Stimulated activated CD4-positive, alpha-beta T cell treated with anti-CD3 and anti-CD28 coated beads, TNF-alpha, amount 100 ng/mL, for 48 hours (primary cell): ENCODE measurements at places on chromosomes 16 and 17.
A peak's percentile ranks its signal among the peaks of the same experiment; 100 is the strongest.

DNA sequence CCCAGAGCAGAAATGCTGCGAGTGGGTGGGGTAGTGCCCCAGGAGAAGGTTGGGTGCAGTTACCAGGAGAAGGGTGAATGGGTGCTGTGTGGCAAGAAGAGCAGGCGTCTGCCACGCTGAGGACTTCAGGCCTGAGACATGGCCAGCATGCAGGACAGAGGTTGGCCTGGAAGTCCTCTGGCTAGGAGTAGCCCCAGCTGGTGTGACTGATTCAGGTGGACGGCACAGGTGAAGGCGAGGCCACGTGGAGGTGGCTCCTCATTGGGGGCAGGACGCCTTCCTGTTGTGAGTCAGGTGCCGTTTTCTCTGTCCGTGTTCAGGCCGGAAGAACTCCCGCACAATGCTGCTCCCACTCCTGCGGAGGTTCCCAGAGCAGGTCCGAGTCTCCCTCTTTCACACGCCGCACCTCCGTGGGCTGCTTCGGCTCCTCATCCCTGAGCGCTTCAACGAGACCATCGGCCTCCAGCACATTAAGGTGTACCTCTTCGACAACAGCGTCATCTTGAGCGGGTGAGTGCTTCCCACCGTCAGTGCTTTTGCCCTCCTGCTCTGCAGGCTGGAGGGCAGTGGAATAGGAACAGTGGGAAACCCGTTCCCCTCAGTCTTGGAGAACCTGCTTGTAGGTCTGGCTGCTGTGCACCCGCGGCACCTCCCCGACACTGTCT lies 20.7 kb downstream of the PGS1 start:
- no peak for DNase-seq

- no peak for DNase-seq
Measured at GRCh38 chr16:17887963-17888362, 417.2 kb upstream of the XYLT1 start.

- DNase-seq, result no peak
Measured at GRCh38 chr17:279331-279730, 73.3 kb downstream of the RPH3AL start.

DNA sequence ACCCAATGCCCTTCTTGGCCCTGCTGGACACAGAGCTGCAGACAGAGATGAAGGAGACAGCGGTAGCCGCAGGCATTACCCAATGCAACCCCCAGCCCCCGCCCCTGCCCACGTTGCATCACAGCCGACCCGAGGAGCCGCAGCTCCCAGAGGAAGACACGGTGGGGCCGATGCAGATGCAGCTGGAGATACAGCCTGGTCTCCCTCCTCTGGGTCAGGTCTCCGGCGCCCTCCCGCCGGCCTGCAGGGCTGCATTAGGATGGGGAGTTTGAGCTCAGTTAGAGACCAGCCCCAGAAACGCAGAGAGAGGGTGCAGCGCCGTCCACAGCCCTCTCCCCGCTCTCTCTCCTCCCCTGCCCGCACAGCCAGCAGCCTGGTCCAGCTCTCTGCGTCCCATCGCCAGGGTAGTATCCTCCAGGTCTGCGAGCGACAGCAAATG lies 19.4 kb upstream of the UBE2I start:
- no peak for DNase-seq

DNA sequence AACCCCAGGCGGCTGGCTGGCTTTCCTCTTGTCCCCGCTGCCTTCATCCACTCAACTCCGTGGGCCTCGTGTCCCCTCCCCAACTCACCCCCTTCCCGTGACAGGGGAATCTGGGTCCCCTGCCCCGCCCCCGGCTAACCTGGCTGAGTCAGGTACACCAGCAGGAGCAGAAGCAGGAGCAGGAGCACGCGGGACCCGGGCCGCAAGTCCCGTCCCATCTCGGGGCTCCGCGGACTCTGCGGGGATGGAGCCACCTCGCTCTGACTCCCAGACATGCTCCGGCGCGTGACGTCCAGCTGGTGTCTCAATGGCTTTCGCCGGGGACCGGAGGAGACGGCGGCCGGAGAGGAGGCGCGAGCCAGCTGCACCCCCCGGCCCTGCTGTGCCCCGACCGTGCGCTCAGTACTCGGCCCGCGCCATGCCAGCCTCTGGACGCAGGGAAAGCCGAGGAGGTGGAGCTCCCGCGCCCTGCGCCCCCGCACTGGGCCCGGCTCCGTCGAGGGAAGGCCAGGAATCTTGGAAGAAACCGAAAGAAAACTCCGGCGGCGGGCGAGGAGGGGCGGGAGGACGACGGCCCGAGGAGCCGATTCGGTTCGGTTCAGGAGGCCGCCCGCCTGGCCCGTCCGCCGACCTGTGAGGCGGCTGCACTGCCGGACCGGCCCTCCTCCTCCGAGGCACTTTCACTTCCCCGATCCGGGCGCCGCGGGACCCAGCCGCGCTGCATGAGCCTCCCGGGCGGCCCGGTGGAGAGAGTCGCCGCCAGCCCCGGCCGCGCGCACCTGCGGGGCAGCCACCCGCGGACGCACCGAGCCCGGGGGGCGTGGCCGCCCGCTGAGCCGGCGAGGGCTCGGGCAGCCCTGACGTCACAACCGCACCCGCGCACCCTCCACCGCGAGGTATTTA lies at the start of the genes CXCL16 and ZMYND15:
Gene CXCL16, minus strand, starts transcription at position 807 of the 903 bp plus-strand sequence. Its CDS starts 589 bp downstream, at position 218.
Gene ZMYND15, plus strand, starts transcription at position 712 of the 903 bp plus-strand sequence. CDS start 716 bp downstream, outside the sequence.
- DNase-seq, result no peak

DNA sequence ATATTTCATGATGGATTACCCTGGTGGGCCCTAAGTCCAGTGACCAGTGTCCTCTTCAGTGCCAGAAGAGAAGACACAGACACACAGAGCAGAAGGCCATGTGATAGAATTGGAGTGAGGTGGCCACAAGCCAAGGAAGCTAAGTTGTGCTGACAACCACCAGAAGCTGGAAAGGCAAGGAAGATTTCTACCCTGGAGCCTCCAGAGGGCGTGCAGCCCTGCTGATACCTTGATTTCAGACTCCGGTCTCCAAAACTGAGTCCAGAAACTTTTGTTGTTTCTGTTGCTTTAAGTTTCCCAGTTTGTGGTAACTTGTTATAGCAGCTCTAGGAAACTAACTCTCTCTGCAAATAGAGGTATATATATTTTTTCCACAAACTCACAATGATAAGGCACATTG lies 396.6 kb upstream of the ASIC2 start:
- DNase-seq, result no peak

DNA sequence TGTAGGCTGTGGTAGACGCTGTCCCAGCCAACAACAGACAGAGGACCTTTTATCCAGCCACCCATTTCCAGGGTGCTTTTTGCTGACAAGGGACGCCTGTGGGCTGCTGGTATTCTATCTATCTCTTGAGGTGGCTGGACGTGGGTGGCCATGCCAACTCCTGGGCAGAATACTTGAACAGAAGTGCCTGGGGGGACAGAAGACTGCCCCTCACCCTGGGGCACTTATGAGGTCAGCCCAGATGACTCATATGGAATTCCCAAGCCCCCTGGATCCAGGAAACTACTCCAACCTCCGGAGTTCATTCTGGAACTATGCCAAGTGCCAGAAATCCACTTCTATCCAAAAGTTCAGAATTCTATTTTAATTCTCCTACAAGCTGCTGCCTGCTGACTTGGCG lies 61.3 kb downstream of the CDRT4 start:
- no peak for DNase-seq

GRCh38 chr17:39634384-39634871 lies 2.5 kb upstream of the STARD3 start:
- no peak for DNase-seq

GRCh38 chr17:1992541-1992940 lies 32.6 kb downstream of the RTN4RL1 start:
- no peak for DNase-seq

DNA sequence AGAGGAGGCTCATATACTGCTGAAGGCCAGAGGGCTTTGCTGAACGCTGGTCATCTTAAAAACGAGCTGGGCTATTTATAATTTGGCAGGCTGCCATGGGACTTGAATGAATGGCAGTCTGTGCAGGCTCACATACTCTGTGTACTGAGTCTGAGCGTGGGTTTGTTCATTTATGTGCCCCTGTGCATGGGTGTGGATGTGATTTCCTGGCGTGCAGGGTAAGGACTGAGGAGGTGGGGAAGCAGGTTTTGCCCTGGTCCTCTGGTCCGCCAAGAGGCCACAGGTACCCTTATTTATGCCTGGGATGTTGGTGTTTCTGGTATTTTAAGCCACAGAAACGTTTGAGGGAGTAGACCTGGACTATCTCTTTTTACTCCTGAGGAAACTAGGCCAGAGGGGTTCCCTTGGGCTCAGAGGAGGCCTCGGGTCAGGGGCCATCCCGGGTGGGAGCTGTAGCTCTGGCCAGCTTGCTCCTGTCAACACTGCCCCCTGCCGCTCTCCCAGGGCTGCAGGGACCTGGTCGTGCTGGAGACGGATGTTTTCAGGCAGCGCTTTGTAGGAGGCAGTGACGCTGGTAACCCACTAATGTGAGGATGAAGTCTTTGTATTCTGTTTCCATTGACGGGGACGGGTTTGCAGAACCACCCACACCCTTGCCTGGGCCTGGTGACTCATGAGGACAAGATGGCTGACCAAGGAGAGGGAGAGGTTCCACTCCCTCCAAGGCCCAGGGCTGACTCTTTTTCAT lies 184.4 kb downstream of the MSI2 start:
- DNase-seq, result peak; percentile 74

DNA sequence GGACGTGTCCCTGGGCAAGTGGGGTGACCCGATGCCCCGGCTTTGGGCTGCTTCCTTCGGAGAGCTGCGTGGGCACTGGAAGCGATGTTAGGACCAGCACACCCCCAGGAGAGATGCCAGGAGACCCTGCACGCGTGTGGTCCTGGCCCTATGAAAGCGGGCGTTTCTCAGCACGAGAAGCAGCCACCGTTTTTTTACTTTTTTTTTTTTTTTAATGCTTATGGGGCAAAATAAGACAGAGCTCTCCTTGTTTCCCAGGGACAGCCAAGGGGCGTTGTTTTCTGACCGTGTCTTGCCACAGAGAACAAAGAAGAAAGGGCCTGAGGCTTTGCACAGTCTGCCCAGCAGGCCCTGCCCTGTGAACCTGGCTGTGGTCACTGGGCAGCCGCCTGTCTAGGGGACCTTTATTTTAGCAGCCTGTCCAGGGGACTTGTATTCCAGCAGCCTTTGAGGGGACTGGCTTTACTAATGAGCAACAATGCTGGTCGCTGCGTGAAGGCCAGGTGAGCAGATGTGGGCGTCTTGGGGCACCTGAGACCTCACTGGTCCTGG lies 996 bp downstream of the SLC25A10 start:
- DNase-seq, result no peak

DNA sequence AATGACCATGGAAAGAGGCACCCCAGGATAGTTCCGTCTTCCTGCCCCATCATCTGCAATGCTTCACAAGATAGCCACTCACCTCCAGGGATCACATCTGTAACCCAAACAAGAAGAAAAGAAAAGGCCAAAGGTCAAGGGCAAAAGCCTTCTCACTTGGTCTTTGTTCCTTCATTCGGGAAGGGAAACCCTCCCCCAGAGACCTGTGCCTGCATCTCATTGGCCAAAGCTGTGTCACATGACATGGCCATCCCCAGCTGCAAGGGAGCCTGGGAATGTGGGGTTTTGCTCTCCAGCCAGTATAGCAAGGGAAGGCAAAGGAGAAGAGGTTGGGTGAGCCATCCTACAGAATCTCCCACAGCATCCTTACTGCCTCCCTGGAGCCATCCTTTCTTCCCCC lies 47.9 kb downstream of the NOL11 start:
- DNase-seq, result no peak

DNA sequence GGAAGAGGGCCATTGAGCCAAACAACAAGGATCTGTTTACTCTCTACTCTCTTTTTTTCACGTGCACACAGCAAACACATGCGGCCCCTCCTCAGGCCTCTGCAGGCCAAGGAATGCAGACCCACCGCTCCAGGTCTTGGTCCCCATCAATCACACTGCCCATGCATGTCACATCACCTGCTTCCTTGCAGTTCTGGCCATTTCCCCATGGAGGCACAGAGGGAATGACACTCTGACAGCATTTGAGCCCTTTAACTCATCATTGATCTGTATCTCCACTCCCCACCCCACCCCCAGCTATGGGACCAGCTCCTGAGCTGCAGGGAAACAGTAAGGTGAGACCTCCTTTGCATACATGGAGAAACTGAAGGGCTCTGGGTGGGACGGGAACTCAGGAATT lies 45.9 kb upstream of the MEIOC start:
- DNase-seq, result no peak

DNA sequence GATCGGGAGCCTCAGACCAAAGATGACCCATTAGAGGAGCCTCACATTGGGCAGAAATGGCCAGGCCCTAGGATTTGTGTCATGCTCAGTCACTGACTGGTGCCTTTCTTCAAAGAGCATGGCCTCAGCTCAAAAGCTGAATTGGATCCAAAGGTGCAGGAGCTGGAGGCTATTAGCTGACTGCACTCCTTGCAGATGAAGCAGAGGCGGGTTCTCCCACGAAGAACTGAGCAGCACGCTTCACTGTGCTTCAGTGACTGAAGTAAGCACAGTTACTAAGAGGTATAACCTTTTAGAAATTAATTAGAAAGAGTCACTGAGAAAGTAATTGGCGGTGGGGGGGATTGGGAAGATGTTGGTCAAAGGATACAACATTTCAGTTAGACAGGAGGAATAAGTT lies 18.7 kb upstream of the COX10 start:
- DNase-seq, result no peak

GRCh38 chr17:550463-551180 lies 164.0 kb downstream of the VPS53 start:
- no peak for DNase-seq

GRCh38 chr17:9644910-9645751 lies at the start of gene USP43:
USP43 (plus strand) TSS chr17:9645517; CDS start chr17:9645633, 116 bp downstream.
- peak; percentile 29 for DNase-seq

- DNase-seq, result no peak
Measured at GRCh38 chr16:84786605-84787262, 33.1 kb upstream of the CRISPLD2 start.

DNA sequence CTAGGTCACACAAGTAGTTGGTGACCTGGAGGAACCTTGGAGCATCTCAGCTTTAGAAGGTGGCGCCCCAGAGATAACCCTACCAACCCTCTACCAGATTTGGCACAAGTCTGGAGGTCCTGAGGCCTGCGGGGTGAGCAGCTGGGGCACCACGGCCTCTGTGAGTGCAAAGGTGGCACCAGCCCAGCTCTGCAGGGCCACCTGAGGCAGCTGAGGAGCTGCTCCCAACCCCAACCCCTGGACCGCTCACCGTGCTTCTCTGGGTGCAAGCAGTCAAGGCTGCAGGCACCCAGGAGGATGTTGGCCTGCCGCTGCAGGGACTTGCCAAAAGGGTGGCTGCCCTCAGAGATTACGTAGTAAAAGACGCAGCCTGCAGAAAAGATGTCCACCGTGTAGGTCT lies 28.4 kb upstream of the ICAM2 start:
- no peak for DNase-seq

GRCh38 chr17:47810200-47810821 lies 11.3 kb downstream of the OSBPL7 start:
- peak; percentile 15 for DNase-seq

- DNase-seq, result no peak
Measured at GRCh38 chr16:81394966-81395655, 49.5 kb upstream of the CMIP start.

DNA sequence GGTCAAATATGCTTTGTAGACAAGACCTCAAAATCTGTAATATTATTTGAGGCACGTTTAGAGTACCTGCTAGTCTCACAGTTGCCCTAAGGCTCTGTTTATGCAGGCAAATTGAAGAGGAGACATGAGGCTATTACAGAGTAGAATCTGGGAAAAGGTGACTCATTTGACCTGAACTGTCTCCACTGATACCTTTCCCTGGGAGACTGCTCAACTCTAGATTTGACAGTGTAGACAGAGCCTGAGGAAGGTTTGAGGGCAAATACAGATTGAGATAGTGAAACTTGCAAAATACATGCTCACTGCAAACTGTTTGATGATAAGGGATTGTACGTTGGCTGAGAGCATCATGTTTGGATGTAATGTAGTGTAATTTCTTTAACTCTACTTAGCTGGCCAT lies 1266.6 kb upstream of the CDH8 start:
- no peak for DNase-seq
